Cardiac fibroblast (primary cell): ENCODE measurements at places on chromosomes 7 and 10.

GRCh38 chr7:142487124-142487523 lies 229.3 kb upstream of the PRSS58 start:
- no peak for DNase-seq

- no peak for DNase-seq
Observed at GRCh38 chr7:97506728-97507127, 225.2 kb upstream of the TAC1 start.

DNA sequence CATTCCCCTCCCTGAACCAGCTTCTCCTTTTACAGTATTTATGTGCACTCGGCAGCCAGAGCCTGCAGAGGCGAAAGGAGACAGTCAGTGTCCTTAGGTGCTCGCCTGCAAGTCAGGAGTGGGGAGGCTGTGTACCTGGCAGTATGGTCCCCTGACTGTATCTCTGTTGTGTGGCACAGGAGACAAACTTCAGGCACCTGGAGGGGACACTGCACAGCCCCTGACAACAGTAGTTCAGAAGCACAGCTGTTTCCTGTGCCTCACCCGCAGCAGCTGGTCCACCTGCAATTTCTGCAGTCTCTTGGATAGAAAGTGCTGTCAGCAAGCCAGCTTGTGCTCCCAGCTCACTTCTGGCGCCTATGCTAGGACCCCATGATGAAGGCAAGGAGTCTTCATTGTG lies 73.4 kb upstream of the LAMB4 start:
- no peak for DNase-seq

DNA sequence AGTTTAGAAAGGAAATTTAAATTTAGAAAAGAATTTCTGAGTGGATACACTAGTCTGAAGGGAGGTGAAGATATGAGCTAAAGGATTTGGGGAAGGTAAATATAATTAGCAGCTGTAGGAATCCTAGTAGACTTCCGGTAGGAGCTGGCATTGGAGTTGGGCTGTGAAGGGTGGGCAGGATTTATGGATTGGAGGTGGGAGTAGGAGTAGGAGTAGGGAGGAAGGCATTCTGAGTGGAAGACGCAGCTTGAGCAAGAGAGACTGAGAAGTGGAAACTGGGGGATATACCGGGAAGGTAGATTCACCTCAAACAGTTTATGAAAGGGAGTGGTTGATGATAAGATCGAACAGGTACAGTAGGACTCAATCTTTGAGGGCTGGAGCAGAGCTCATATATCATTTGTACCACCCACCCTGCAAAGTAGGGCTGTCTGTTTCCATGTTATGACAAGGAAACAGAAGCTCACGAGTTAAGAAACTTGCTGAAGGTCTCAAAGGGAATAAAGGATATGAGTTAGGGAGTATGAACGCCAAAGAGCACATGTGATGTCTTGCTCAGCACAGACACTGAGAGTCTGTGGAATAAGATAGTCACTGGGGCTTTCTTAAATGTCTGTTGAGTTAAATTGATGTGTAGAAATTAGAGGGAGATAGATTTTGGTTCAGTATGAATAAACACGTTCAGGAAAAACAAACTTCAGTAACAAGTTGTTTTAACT lies 81.6 kb downstream of the RPS24 start:
- DNase-seq: peak; percentile 2

GRCh38 chr7:130254555-130254954 lies 12.1 kb upstream of the CPA2 start:
- DNase-seq: no peak

DNA sequence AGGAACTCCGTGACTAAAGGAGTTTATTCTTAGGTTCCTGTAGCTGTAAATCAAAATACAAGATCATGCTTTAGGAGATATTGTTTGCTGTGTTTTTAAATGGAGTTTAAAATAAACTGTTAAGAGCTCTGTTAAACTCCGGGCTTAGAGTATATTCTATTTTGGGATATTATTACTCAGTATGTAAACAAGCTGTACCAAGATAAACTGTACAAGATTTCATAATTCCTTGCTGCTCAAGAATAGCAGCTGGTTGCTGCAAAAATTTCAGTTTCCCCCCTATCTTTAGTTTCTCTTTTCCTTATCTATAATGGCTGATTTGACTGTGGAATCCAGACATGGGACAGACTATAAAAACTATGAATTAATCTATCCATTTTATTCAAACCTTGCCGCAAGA lies 215.7 kb downstream of the HTR7 start:
- peak; percentile 60 for DNase-seq

DNA sequence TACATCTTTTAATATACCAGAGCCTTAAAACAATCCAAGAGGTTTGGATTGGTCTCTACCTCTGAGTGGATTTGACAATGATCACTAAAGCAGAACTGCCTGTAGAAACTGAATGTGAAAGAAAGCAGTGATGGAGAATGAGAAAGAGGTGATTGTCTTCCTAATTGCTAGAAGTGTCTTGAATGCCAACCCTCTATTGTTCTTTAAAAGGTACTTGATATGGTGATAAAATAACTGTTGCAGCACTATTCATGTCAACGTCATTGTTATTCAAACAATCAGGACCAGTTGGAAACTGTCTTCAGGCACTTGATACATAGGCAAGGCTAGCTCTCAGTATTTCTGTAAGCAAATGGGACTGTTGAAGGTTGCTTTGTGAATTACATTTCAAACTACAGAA lies 47.9 kb upstream of the ITPRID1 start:
- DNase-seq: no peak

GRCh38 chr7:128236924-128237586 lies 4.0 kb upstream of the LEP start:
- peak; percentile 79 for DNase-seq
